ENCODE measurements at places on chromosomes 3 and 15.

- H3K4me3 ChIP-seq: no peak overlapping the region
- peak overlapping the region; percentile 66 for H3K27ac ChIP-seq
- DNase-seq: no peak
- no peaks in the 10 kb centered on the region for H3K4me1 ChIP-seq
Measured at GRCh38 chr3:22907161-22907780, 295.9 kb upstream of the UBE2E2 start.

DNA sequence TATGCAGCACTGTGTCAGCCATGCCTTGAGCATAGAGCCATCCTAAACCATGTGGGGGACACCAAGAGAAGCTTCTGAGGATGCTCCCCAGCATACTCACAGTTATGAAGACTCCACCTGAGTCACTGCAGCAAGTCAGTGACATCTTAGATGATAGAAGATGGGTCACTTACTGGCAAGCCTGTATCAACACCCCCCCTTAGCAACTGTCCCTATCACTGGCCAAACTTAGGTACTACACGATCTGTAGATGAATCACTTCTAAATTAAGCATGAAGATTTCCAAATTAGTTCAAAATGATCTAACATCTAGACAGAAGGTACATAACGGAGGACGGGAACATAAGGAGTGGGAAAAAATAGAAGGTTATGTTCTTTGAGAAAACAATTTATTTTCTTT is 13.2 kb upstream of the LMCD1 start:
- H3K36me3 ChIP-seq: no peaks in the 10 kb centered on the region
- peaks cover 9% of the 10 kb centered on the region for H3K27me3 ChIP-seq
- H3K4me1 ChIP-seq: no peaks in the 10 kb centered on the region
- H3K4me3 ChIP-seq: no peak overlapping the region
- no peak overlapping the region for H3K27ac ChIP-seq

GRCh38 chr15:38670128-38671005 is 105.8 kb upstream of the RASGRP1 start:
- peak; percentile 87 for DNase-seq
- H3K36me3 ChIP-seq: no peaks in the 10 kb centered on the region
- H3K4me1 ChIP-seq: peaks cover 57% of the 10 kb centered on the region
- H3K4me3 ChIP-seq: peak overlapping the region; percentile 72

- H3K36me3 ChIP-seq: no peaks in the 10 kb centered on the region
- DNase-seq: no peak
- H3K4me3 ChIP-seq: peak overlapping the region; percentile 77
- H3K27ac ChIP-seq: no peak overlapping the region
- peaks cover 22% of the 10 kb centered on the region for H3K4me1 ChIP-seq
- H3K27me3 ChIP-seq: no peaks in the 10 kb centered on the region
Measured at GRCh38 chr15:101168898-101169494, 82.9 kb downstream of the CHSY1 start.

DNA sequence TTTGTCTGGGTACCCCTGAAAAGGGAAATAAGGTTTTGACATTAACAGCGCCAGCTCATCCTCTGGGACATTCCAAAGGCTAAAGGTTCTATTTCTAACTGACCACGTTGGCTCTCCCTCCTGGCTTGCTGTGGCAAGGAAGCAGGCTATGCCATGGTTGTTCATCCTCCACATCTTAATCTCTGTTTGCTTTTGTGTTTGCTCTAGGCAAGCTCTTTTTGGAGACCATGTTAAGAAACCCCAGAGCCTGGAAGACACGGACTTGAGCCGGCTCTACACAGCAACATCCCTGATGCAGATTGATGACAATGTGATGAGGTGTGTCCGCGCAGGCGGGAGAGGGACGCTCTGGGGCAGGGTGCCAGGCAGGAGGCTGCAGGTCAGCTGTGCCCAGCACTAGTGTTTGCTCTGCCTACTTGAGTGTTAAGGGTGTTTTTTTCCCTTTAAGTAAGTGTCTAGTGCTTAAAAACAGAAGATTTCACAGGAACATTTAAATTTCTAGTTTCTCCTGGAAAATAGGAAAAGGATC is 33.3 kb downstream of the RLBP1 start:
- no peak overlapping the region for H3K27ac ChIP-seq
- DNase-seq: no peak
- H3K4me1 ChIP-seq: no peaks in the 10 kb centered on the region
- H3K36me3 ChIP-seq: peaks cover 33% of the 10 kb centered on the region
- H3K27me3 ChIP-seq: no peaks in the 10 kb centered on the region

DNA sequence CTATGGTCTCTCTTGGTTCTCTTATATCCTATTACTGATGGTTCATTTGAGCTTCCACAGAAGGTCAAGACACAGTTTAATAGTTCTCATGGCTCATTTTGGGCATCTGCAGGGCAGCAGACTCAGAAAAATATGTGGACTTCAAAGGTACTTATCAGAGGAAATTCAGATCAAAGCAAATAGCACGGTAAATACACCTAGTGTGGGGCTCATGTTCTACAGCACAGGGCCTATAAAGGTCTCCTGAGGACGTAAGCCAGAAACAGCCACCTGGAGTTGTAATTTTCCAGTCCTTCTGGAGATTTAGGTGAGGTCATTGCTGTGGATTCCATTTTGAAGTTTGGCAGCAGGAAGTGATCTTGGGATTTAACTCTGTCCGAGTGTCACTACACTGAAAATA is 134.5 kb upstream of the SGO1 start:
- H3K4me1 ChIP-seq: peaks cover 8% of the 10 kb centered on the region
- DNase-seq: no peak
- no peaks in the 10 kb centered on the region for H3K27me3 ChIP-seq
- H3K27ac ChIP-seq: peak overlapping the region; percentile 31

DNA sequence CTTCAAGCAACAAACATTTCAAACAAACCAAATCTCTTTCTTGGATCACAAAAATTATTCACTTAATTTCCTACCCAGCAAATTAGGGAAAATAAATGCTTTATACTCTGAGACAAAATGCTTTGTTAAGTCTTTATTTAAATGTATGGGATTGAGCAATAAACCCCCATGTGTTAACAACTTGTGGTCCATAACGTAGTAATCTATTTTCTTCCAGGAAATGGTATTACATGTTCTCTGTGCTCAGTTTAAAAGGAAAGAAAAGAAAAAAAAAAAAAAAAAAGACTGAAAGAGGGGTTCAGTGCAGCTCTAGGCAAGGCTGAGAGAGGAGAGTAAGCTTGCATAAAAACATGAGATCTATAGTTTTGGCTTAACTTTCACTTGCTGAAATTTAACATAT is 102.3 kb downstream of the PIK3CB start:
- no peak for DNase-seq
- no peaks in the 10 kb centered on the region for H3K27me3 ChIP-seq
- H3K36me3 ChIP-seq: peaks cover 21% of the 10 kb centered on the region

DNA sequence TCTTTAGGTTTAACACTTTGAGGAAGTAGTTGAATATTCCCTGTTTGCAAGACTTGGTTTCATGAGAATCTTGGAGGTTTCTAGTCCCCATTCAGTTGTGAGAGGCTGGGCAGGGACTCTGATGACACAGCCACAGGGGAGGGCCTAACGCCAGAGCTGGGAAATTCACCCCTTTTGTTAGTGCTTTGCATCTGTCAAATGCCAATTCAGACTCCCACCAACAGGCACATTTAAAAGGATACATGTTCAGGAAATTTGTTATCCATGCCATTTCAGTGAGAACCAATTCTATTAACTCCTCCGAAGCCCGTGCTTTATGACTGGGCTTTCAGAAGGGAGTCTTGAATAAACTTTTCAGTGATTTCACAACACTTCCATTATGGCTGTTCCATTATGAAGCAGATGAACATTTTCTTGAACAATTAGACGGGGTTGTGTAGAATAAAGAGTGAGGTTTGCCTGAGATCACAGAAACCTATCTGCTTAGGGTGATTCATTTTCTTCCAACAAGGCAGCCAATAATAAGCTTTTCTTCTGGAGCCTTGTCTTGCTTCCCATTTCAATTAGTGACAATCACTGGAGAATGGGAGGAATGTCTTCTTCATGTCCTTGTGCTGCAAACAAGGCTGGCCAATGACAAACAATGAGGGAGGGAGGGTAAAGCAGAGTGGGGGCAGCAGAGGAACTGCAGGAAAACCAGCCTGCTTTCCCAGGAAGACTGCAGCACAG is 90.6 kb downstream of the SOX14 start:
- H3K27ac ChIP-seq: peak overlapping the region; percentile 20
- H3K4me1 ChIP-seq: no peaks in the 10 kb centered on the region
- peaks cover 10% of the 10 kb centered on the region for H3K27me3 ChIP-seq
- no peaks in the 10 kb centered on the region for H3K36me3 ChIP-seq

DNA sequence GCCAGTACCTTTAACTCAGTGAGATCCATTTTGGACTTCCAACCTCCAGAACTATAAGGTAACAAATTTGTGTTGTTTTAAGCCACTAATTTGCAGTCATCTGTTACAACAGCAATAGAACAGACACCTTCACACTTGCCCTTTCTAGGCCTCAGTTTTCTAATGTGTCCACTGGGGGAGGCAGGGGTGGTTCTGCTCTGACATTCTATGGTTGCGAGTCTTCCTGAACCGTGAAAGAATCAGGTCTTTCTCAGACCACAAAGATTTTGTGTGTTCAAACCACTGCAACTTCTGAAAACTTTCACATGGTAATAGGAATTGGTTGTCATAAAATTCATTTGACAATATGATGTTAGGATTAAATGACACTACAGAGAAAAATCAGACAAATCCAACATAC is 26.8 kb upstream of the CSTA start:
- H3K4me3 ChIP-seq: no peak overlapping the region
- DNase-seq: no peak
- no peak overlapping the region for H3K27ac ChIP-seq
- peaks cover 10% of the 10 kb centered on the region for H3K4me1 ChIP-seq
- H3K27me3 ChIP-seq: no peaks in the 10 kb centered on the region
- peaks cover 8% of the 10 kb centered on the region for H3K36me3 ChIP-seq

GRCh38 chr3:124007186-124007585 is 15.3 kb upstream of the ROPN1 start:
- no peak for DNase-seq
- H3K4me3 ChIP-seq: no peak overlapping the region
- peaks cover 32% of the 10 kb centered on the region for H3K27me3 ChIP-seq
- H3K36me3 ChIP-seq: no peaks in the 10 kb centered on the region

GRCh38 chr3:99315896-99316295 is 322.5 kb upstream of the COL8A1 start:
- H3K36me3 ChIP-seq: no peaks in the 10 kb centered on the region
- no peaks in the 10 kb centered on the region for H3K4me1 ChIP-seq

DNA sequence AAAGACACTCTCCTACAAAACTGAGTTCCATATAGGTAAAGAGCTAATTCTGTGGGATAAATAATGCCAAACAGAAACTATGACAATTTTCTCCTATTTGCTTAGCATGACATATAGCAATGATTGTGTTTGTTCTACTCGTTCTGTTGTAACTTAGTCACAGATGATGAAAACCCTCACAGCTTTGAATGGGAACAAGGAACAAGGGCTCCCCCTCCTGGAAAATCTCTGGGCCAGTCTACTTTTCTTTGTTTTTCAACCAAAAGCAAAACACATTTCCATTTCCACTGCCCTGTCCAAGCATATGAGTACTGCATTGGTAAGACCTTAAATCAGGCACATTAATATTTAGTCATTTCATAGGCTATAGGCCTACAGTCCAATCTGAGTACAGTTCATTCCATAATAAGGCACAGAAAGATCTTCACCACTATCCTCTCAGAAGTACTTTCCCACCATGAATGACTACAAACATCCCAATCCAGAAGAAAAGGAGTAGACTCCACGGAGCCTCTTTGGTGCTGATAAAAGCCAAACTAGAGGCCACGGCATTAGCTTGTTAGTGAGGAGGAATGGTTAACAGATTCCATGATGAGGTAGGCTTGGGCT is 67.1 kb downstream of the ATP8B4 start:
- H3K27me3 ChIP-seq: peaks cover 4% of the 10 kb centered on the region
- no peak overlapping the region for H3K27ac ChIP-seq
- no peaks in the 10 kb centered on the region for H3K36me3 ChIP-seq
- no peak overlapping the region for H3K4me3 ChIP-seq
- no peak for DNase-seq

DNA sequence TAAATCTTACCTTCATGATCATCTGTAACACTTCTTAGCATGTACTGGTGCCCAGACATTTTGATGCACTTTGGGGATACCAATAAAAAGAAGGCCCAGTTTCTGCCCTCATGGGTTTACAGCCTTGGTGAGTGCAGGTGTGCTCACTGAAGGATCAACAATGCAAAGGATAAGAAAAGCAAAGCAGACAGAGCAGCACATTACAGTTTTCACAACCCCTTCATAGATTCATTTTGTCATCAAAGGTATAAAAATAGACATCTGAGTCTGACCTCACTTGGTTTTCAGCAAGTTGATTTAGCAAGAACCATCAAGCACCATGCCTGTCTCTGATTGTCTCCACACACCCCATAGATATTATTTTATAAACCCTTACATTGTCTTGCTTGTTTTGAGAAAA is 77.6 kb downstream of the BFSP2 start:
- peak; percentile 14 for DNase-seq
- no peaks in the 10 kb centered on the region for H3K36me3 ChIP-seq
- H3K27ac ChIP-seq: peak overlapping the region; percentile 18
- no peaks in the 10 kb centered on the region for H3K27me3 ChIP-seq

DNA sequence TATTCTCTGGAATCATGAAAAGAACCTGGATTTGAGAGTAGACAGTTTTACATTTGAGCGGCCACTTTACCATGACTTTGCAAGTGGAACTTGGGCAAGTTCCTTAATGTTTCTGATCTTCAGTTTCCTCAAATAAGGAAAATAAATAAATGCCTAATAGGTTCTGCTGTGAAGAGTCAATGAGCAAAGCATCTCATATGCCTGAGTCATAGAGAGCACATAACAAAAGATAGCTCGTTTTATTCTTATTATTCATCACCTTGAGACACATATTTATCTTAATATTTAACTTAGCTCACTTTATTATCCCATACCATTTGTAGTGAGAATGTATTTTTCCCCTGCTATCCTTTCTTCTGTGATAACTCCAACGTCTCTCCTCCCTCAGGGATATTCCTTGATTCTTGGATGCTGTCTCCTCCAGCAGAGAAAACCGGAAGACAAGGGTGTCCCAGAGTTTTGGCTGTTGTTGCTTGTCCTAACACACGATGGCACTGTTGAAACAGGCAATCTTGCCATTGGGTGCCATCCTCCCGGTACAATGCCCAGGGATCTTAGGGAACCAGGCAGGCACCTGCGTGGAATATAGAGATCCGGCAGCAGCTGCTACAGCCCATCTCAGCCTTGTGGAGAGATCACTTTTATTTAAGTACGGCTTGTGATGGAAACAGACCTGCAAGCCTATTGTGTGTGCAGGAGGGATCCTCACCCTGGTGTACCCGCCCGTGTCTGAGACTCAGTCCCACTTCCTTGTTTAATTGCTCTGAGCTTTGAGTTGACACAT is 33.3 kb upstream of the VPS33B start:
- no peak overlapping the region for H3K4me3 ChIP-seq
- no peaks in the 10 kb centered on the region for H3K36me3 ChIP-seq
- peaks cover 86% of the 10 kb centered on the region for H3K27me3 ChIP-seq
- no peak overlapping the region for H3K27ac ChIP-seq
- no peaks in the 10 kb centered on the region for H3K4me1 ChIP-seq

GRCh38 chr15:48298914-48299313 is 32.3 kb upstream of the DUT start:
- H3K4me1 ChIP-seq: no peaks in the 10 kb centered on the region
- no peak overlapping the region for H3K27ac ChIP-seq
- H3K36me3 ChIP-seq: no peaks in the 10 kb centered on the region
- DNase-seq: no peak

GRCh38 chr15:65953622-65954021 is 84.3 kb downstream of the RAB11A start:
- peaks cover 8% of the 10 kb centered on the region for H3K4me1 ChIP-seq
- no peaks in the 10 kb centered on the region for H3K27me3 ChIP-seq
- DNase-seq: no peak
- no peak overlapping the region for H3K4me3 ChIP-seq

- H3K36me3 ChIP-seq: no peaks in the 10 kb centered on the region
- DNase-seq: no peak
- H3K27ac ChIP-seq: peak within 1 kb of the TSS; percentile 96
- H3K27me3 ChIP-seq: no peaks in the 10 kb centered on the region
Measured at GRCh38 chr15:44736181-44736765, at the start of gene TRIM69. TRIM69 (plus strand) TSS chr15:44736528; CDS start chr15:44736705, 177 bp downstream.

GRCh38 chr3:61157414-61157813 is 93.8 kb downstream of the FHIT start:
- H3K4me1 ChIP-seq: no peaks in the 10 kb centered on the region

Data from naive B cell (primary cell).